T-cell (primary cell): ENCODE measurements at places on chromosomes 12 and 14. TPM values are rescaled to one million over a fixed set of nuclear protein-coding genes. Genes with fewer than 3 reads are reported as not detected.

GRCh38 chr12:128387811-128388422 lies 120.9 kb downstream of the TMEM132C start:
- peak; percentile 10 for DNase-seq

- DNase-seq: no peak
These were observed 164.6 kb downstream of the SLC15A5 start for GRCh38 chr12:16112612-16113560.

- DNase-seq: no peak
These were observed 10.3 kb upstream of the DPF3 start for GRCh38 chr14:72904218-72904617.

DNA sequence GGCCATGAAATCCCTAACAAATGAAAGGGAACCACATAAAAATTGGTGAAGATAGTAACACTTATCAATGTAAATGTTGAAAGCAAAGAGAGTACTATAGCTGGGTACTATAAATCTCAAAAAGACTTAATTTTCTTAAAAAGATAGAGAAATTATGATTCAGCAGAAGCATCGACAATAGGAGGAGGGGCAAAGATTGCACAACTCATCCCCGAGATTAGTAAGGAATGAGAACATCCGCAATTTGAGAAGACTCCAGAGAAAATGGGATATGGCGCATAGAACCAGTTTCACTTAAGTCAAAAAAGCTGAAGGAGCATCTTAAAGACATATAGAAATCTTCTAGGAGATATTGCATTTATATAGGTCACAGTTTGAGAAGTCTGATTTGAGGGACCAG lies 220.2 kb upstream of the SLC16A7 start:
- DNase-seq: no peak

DNA sequence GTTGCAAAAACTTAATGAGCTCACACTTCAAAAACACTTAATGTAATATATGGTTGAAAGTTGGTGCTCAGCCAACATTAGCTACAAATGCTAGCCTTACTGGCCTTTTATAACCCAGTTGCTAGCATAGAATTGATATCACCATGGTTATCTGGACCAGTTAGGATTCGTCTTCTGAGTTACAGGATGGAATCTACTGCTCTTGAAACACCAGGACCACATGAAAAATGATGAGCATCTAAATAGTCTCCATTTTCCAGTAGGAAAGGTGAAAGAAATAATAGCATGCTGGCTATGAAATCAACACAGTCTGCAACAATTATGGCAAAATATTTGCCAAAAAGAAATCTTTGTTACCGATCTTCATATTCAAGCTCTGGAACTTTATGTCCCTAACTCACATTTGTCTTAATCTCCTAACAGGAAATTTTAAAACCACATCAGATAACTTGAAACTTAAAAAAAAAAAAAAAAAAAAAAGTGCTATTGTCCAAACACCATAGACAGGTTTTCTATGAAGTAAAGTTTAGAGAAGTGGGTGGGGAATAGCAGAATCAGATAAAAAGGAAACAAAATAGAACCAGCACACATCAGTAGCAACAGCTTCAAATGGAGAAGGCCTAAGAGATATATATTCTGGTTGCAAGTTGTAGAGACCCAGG lies 12.6 kb upstream of the CD69 start:
- DNase-seq: no peak

DNA sequence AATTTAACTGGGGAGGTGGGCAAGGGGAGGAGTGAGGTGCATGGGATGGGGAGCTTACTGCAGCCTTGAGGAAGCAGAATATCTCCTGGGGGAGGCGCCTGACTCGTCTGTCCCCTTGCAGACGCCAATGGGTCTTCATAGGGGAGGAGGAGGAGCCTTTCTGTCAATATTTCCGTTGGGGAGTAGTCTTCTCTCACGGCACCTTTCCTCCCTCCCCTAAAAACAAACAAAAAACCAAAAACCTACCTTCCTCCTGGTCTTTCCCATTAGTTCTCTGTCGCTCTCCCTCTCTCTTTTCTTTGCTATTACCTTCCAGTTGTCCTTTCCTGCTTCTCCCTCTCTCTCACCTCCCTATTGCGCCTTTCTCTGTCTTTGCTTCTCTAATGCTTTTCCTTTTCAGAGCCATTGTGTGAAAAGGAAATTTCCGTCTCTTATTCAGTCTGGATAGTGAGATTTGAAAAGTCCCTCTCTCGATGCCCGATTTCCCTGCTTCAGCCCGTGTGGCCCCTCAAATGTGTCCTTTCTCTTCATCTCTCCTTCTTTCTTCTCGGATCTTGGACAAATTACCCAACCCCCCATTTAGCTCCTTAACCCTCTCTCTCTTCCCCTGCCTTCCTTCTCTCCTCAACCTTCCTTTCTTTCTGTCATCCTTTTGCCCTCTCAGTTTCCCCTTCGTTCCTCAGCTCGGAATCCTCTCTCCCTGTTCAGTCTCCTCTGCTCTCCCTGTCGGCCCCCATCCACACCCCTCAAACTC lies 5.9 kb downstream of the GPR84 start:
- no peak for DNase-seq

DNA sequence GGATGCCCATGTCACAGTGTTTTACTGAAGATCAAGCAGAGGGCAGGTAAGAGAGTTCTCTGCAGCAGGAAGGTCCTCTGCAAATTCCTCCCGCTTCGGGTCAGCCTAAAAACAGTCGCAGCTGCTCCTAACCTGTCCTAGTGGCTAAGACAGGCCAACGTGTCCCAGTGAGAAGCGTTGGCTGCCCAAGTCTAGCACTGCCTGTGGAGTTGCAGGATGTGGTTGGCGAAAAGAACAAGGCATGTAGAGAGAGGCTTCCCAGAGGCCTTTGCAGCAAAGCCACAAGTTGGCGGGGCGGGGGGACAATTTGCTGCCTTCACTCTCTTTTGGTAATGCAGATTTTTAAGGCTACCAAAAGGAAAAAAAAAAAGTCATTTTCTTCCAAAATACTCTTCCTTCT lies 340.1 kb downstream of the BCL11B start:
- DNase-seq: peak; percentile 84

DNA sequence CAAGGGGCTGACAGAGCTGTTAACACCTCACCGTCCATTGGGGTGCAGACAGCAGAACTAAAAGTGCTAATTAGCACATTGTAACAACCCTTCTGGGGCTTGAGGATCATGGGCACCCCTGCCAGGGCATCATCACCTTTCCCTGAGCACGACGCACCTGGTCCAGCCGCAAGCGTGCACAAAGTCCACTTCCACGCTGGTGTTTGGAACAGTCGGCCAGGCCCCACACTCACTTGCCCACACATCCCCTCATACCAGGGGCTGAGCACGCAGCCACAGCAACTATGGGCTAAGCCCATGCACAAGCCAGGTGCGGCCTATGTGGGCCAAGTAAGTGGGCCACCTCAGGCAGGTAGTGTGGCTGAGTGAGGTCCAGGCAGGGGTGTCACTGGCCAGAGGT lies 148.7 kb downstream of the CCDC59 start:
- DNase-seq: no peak

DNA sequence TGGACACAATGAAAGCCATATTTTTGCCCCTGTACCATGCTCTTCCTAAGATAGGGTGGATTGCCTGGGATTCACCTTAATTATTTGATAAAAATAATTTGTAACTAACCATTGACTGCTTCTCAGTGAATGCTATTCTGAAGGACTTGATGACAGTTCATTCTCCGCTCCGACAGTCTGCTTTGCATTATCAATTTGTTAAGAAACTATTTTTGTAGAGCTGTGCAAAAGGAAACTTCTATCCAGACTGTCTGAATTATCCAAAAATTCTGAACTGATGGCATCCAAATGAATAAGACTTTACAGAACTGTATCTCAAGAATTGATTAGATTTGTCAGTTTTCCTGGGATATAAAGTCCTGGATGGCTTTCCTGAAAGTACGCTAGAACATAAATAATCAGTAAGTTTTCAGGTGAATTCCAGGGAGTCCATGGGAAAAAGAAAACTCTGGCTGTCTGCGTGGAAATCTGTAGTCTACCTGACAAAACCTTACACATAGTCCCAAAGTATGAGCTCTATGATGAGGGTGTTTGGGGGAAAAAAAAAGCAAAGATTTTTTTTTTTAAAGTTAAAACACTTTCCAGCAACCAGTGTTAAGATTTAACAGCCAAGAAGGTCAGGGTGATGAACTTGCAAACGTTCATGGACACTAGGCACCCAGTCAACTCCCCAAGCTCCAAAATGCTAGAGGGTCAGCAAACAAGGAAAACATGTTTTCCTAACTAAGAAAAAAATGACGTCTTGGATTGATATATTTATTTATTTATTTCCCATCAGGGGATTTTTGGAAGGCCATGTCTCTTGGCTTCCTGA lies 291.1 kb upstream of the TBX3 start:
- DNase-seq: no peak

DNA sequence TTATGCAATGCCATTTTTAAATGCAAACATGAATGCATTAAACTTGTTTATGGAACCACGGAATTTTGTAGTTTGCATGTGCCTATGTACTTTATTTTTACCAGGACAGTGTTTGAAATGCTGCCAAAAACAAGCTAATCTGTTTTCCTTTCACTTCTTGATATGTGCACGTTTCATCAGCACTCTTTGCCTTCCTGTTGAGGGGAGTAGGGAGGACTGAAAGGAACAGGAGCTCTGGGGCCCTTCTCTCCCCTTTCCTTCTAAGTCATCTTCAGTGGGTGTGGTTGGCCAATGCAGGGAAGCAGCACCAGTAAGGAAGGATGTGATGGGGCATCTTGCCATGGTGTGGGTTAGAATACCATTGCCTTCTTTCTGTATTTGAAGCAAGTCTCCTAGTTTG lies 12.1 kb upstream of the PPP4R4 start:
- DNase-seq: no peak

- DNase-seq: no peak
These were observed 659.1 kb downstream of the NRXN3 start for GRCh38 chr14:78829274-78829673.

CNIH1 gene
- total RNA-seq: 42.1 TPM

PRKD1 gene
- total RNA-seq: not detected

IQSEC3 gene
- 2.9 TPM for total RNA-seq

HHIPL1 gene
- total RNA-seq: 0.05 TPM

RDH16 gene
- total RNA-seq: 0.98 TPM

NGB gene
- total RNA-seq: not detected

LMNTD1 gene
- total RNA-seq: not detected

LRRC10 gene
- total RNA-seq: not detected
